Amygdala (tissue), 56 donors: ENCODE measurements at places on chromosomes 16 and 17.

DNA sequence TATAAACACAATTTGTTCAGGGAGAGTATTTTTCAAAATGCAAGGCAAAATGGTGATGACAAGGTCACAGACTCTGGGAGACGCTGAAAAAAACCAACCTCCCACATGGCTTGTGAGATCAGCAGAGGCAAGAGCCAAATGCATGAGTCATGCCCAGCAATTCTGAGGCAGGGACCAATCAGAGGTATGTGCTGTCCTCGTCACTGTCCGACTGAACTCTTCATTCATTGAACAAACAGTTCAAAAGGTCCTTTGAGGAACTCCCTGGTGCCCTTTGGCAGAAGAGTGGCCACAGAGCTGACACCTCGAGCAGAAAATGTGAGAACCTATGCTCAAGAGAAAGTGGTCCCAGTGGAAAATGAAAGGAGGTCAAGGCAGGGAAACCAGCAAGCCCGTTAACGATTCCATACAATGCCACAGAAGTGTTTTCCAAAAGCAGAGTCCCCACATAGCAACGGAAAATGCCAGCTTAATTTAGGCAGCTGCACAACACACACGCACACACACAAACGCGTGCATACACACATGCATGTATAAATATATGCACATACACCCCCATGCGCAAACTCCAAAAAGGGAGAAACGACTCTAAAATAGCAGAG lies 50.9 kb downstream of the CDH11 start:
- DNase-seq, result peak; percentile 61

GRCh38 chr16:67115639-67116038 lies 5.9 kb downstream of the PHAF1 start:
- DNase-seq, result no peak

DNA sequence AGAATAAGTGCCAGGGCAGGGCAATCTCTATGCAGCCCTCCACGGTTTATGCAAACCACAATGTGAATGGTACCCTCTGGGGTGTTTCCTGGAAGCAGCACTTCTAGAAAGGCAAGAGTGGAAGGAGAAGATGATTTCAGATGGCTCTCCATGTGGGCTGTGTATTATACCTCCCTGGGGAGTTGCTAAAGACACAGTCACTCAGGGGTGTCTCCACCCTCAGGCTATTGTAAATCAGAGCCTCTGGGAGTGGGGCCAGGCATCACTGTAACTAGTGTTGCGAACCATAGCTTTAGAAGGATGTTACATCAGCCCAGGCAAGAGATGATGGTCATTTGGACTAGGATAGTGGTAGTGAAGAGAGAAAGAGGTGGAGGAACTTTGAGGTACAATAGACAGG lies 83.3 kb upstream of the ZKSCAN2 start:
- no peak for DNase-seq

GRCh38 chr17:81050645-81051625 lies 16.0 kb downstream of the BAIAP2 start:
- no peak for DNase-seq

DNA sequence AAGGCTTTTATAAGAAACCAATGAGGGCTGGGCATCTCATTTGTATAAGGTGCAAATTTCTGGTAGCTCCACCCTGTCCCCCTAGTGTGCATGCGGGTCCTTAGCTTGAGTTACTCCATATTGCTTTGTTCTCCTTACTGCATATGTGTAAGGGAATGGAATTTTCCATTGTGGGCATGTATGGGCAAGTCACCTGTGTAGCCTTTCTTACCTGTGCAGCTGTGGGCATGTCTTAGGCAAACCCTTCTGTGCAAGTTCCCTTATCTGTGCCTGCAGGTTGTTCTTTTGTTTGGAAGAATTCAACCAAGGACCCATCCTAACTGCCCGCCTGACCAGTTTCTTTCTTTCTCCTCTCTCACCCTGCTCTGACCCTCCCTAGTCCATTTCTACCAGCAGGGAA lies 122.8 kb upstream of the HS3ST4 start:
- no peak for DNase-seq

DNA sequence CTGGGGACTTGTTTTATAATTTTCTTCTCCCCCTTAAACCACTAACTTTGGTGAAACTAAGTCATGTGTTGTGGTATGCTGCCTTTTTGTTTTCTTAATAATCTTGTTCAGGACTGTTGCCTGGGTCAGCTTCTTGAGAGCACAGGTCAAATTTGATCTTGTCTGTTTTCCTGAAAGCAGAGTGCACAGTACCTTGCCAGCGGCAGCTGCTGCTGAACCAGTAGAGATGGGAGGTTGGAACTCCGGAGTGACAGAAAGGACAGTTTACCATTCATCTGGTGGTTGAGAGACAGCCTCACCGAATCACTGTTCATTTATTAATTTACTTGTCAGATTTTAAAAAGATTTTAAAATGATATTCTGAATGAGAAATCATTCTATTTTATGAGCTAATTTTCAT lies 125.0 kb downstream of the PHKB start:
- no peak for DNase-seq

GRCh38 chr17:67606471-67606870 lies 111.3 kb upstream of the NOL11 start:
- no peak for DNase-seq

- DNase-seq, result peak; percentile 52
These were observed 15.1 kb downstream of the BAIAP2 start for GRCh38 chr17:81049973-81050551.

- no peak for DNase-seq
These were observed 2.2 kb upstream of the TRAF4 start for GRCh38 chr17:28741358-28742349.

DNA sequence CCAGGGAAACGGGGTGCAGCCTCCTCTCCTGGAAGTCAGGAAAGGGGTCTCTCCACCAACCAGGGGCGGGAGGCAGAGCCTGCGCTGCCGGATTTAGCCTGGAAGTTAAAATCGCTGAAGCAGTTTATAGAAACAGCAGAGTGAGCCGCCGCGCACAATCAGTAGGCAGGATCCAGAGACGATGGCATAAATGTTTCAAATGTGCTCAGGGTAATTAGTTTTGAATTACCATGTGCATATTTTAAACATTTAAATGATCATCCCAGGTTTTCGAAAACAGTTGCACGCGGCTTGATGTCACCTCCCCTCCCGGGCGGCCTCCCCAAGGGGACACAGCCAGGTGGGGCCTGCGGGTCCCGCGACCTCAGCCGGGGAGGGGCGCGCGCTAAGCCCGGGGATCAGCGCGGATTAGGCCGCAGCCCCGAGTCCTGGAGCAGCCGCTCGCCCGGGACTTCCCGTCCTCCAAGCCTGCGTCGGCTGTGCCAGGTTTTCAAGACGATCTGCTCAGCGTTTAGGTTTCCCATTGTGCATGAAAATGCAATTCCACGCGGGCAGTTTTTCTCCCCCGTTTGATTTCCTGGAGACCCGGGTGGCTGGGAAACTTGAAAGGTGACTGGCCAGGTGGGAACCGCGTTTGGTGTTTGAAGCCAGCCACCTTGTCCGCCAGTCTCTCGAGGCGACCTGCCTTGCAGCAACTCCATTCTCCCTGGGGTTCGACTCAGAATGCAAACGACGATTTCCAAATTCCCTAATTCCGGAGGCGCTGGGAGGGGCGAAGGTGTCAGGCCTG lies 78.3 kb downstream of the RPA1 start:
- no peak for DNase-seq

GRCh38 chr16:19485611-19486010 lies 36.3 kb downstream of the GDE1 start:
- DNase-seq, result no peak

GRCh38 chr17:50027172-50027880 lies 28.6 kb upstream of the ITGA3 start:
- no peak for DNase-seq

GRCh38 chr17:17834974-17835373 lies 1.8 kb downstream of the SREBF1 start:
- DNase-seq, result no peak

DNA sequence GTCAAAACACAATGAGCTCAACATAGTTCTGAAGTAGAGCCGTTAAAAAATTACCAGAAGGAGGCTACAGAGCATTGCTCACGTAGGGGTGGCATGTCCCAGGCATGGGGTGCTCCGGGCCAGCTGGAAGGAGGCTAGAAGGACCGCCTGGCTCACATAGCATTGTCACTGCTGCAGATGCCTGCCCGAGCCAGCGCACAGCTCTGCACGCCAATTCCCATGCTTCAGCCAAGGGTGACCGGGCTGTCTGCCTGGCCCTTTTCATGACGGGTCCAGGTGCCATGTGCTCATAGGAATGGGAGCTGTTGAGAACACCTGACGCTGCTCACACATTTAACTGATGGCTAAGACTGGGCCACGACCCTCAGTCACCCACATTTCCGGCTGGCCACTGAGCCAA lies 228.9 kb upstream of the FOXF1 start:
- no peak for DNase-seq

- DNase-seq, result no peak
These were observed 321.5 kb upstream of the CCL2 start for GRCh38 chr17:33933576-33933975.

DNA sequence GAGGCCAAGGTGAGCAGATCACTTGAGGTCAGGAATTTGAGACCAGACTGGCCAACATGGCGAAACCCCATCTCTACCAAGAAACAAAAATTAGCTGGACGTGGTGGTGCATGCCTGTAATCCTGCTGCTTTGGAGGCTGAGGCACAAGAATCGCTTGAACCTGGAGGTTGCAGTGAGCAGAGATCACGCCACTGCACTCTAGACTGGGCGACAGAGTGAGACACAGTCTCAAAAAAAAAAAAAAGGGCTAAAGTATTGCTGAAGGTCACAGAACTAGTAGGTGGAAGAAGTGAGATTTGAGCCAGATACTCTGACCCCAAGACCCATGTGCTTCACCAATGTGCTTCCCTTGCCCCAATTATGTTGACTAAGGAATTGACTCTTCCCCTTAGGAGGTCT lies 112.0 kb downstream of the NPIPB5 start:
- DNase-seq, result no peak

DNA sequence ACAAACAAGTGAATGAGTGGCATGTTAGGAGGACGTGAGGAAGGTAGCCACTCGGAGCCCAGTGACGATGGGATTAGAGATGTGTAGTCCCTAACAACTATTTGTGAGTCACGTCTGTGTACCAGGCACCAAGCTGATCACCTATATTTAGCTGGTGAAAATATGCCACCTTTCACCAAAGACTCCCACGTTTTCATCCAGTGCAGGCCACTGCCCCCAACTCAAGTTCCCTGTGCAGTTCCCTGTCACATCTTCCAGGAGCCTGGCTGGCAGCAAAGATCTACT lies 67.2 kb downstream of the TOM1L2 start:
- DNase-seq, result no peak

DNA sequence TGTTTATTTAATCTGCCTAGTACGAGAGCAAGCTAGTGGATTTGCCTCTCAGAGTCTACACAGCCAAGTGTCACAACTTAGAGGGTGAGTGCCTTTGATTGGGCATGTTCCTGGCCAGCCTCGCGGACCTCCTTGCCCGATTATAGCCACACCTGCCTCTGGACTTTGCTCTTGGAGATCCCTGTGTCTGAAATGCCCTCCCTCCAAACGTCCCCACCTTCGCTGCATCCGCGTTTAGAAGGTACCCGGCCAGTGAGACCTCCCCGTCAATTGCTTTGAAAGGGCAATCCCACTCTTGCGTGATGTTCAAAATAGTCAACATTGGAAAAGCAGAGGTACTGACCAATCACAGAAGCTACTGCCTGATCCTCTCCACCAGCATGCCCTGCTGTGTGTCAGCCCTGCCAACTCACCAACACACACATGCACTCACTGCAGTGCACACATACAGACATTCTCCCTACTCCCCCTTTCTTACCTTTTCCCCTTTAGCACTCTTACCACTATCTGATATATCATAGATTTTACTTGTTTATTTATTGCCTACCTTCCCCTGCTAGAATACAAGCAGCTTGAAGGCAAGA lies 6.5 kb upstream of the SDK2 start:
- no peak for DNase-seq

- no peak for DNase-seq
These were observed 21.1 kb downstream of the NPTX1 start for GRCh38 chr17:80455336-80455710.

GRCh38 chr16:84277244-84277823 lies 17.3 kb upstream of the WFDC1 start:
- DNase-seq, result peak; percentile 8

- DNase-seq, result no peak
These were observed 5.3 kb downstream of the CA7 start for GRCh38 chr16:66849549-66849948.

GRCh38 chr16:88453217-88453531 lies at the start of gene ZFPM1:
TSS of gene ZFPM1 (plus strand) at chr16:88453280. CDS start at chr16:88453639, 359 bp downstream.
- DNase-seq, result no peak

GRCh38 chr17:17738901-17739300 lies 57.6 kb downstream of the RAI1 start:
- no peak for DNase-seq

- no peak for DNase-seq
These were observed 1.9 kb upstream of the RPL26 start for GRCh38 chr17:8384801-8385378.

DNA sequence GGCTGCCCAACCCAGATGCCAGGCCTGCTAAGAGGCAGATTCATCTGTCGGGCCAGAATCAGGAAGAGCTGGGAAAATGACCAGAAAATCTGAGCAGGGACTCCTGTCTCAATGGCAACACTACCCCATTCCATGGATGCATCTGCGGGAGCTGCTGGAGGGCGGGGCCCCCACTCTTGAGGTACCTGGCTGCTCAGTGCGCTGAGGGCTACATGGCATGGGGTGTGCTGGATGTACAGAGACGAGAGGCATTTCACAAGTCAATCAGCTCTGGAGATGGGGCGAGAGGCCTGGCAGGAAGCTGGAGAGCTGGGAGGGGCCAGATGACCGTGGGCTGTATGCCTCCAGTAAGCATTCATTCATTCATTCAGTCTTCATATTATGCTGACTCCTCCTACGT lies 6.4 kb downstream of the SDK2 start:
- no peak for DNase-seq

DNA sequence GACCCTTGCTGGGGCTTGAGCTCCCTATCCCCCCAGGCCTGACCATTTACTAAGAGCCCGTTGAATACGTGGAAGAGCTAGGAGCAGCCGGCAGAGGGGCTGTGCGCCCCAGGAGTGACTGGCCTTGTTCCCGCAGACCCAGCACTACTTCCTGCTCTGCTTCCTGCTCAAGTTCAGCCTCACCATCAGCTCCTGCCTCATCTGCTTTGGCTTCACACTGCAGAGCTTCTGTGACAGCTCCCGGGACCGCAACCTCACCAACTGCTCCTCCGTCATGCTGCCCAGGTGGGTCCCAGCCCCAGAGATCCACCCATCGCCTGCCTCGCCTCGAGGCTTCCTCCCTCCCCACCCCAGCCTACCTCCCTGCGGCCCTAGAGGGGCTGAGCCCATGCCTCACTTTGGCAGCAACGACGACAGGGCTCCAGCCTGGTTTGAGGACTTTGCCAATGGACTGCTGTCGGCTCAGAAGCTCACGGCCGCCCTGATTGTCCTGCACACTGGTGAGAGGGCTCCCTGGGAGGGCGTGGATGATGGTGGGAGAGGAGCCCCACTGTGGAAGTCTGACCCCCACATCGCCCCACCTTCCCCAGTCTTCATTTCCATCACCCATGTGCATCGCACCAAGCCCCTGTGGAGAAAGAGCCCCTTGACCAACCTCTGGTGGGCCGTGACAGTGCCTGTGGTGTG lies 17.2 kb downstream of the CASKIN2 start:
- no peak for DNase-seq

GRCh38 chr16:19167710-19168370 lies at the start of gene SYT17:
TSS of gene SYT17 (plus strand) at chr16:19168240. CDS start at chr16:19168647, 407 bp downstream.
- peak; percentile 55 for DNase-seq
